ENCODE measurements at places on chromosomes 5 and 9.

- no peak for DNase-seq
These were observed 368.4 kb downstream of the IRX2 start for GRCh38 chr5:2382776-2383697.

DNA sequence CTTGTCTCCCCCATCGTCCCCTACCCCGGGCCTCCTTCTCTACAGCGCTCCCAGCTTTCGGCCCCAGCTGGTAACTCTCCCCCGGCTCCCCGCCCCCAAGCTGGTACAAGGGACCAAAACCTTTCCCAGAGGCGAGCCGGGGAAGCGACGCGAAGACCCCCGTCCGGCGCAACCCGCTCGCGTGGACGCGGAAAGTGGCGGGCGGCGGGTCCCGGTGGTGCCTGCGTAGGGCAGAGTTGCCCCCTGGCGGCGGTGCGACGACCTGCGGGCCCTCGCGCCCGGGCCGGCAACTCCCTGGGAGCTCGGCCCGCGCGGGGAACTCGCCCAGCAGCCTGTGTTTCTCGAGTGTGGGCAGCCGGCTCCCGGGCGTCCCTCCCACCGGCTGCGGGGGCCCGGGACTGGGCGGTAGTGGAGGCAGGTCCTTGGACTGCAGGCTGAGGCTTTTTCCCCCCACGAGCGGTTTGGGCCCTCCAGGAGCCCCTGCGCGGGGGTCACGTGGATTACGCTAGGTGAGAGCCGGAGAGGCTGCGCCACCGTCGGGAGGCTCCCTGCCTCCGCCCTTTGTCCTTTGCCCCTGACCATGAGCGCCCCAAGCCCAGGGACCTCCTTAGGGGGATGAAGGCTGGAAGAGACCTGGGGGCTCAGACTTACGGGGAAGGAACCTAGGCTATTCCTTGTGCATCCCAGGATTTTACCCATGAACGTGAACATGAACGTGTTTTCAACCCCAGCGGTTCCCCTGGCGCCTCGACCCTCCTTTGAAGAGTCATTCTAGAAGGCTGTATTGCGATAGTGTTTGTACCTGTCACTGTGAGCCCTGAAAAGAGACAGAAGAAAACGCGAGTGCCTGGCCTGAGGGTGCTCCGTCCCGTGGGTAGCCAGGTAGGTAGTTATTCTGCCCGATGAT lies 2.9 kb upstream of the FOXD1 start:
- DNase-seq = peak; percentile 44

- no peak for DNase-seq
These were observed 35.6 kb upstream of the HAND1 start for GRCh38 chr5:154513669-154514084.

GRCh38 chr5:172423379-172424110 lies 30.8 kb downstream of the SH3PXD2B start:
- DNase-seq = no peak

- no peak for DNase-seq
These were observed 406.2 kb upstream of the ZNF608 start for GRCh38 chr5:125152461-125153189.

- DNase-seq = no peak
These were observed 130.9 kb downstream of the SNCAIP start for GRCh38 chr5:122442938-122443337.

- no peak for DNase-seq
These were observed 14.8 kb upstream of the SLC30A5 start for GRCh38 chr5:69078921-69079540.

DNA sequence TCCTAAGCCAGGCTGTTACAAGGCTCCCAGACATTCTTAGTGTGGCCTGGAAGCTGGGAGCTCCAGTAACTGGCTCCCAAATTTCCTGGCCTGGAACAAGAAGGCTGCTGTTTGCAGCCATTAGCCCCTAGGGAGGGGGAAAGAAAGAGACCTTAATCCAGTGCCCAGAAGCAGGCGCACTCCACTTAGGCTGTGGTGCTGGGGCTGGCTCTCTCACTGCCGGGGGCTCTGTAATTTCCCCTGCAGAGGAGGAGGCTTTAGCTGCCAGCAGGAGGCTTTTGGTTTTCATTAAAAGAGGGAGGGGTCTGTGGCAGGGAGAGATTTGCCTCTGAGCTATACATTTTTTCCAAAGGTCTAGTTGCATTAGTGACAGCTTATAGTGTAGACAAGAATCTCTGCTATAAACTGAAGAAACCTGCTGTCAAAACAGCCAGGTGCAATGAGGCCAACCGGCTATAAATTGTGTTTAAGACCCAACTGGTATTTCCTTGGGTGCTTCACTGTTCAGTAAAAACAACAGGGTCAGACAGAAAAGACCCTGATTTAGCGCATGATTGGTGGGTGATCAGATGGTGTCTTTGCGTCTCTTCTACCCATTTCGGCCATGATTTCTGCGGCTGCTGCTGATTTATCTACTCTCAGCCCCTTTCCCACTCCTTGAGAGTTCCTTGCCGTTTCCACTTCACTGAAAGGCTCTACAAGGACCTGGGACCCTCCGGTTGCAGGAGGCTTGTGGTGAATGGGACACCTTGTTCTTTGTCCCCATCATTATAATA lies 254.6 kb downstream of the AOPEP start:
- DNase-seq = no peak

GRCh38 chr5:104456122-104456521 lies 893.5 kb upstream of the NUDT12 start:
- no peak for DNase-seq

DNA sequence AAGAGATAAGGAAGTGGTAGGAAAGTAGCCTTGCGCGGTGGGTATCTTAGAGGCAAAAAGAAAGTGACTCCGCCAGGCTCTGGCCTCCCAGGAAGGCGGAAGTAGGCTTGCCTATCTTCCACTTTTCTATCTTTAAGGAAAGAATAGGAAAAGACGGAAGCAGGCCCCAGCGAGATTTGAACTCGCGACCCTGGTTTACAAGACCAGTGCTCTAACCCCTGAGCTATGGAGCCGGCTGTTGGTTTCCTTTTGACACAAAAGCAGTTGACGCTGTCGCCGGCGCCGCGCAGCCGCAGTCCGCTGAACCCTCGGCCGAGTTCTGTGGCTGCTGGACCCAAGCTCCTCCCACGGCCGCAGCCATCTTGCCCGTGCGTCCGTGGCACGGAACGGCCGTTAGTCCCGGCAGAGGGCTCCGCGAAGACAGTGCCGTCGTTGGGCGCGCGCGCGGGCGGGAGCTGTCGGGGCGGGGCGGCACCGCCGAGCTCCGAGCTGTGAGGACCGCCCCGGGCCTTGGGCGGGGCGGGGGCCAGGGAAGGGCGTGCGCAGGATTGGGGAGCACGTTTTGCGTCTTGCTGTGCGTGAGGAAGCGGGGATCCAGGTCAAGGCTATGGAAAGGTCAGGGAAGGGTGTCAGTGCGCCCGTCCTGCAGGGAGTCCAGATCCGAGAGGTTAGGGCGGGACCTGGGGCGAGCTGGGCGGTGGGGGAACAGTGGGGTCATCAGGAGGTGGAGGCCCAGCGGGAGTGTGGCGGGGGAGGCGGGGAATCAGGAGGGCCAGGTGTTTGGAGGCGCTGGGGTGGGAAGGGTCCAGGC lies 13.3 kb downstream of the TRIM7 start:
- DNase-seq = peak; percentile 96

GRCh38 chr5:109921735-109922380 lies 232.1 kb downstream of the MAN2A1 start:
- DNase-seq = no peak

DNA sequence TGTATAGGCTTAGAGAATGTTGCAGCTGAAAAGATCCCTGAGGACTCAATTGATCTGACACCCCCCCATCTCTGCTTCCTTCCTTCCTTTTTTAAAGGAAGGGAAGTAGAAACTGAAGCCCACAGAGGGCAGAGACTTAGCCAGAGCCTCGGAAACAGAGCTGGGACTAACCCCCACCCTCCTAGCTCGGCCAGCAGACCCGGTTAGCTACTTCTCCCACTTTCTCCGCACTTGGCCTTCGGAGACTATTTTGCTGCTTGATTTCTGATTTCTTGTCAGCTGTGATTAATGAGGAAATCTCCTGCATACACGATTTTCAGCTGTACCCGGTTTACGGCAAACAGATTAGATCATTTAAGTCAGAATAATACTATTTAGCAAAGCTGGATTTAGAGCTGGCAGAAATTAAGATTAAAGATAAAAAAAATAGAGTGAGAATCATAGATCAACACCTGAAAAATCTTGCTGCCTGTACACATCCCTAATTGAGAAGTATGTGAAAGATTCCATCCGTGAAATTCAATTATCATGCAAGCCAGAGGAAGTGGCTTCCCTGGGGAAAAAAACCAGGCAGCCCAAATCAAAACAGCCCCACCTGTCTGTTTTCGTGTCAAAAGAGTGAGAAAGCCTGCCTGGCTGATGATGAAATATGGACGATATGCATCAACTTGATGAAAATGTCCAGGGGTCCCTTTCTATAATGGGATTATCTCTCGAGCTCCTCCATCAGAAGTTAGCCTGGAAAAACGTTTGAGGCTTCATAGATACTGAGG lies 159.5 kb upstream of the SHB start:
- no peak for DNase-seq

- no peak for DNase-seq
These were observed 8.1 kb downstream of the HNRNPAB start for GRCh38 chr5:178212241-178213002.

GRCh38 chr9:38359297-38359653 lies 33.2 kb upstream of the ALDH1B1 start:
- no peak for DNase-seq

- no peak for DNase-seq
These were observed 110.0 kb downstream of the SH3GL2 start for GRCh38 chr9:17688834-17689233.

GRCh38 chr9:137025517-137025966 lies 2.5 kb downstream of the ABCA2 start:
- no peak for DNase-seq

GRCh38 chr5:10912435-10912834 lies 151.4 kb upstream of the DAP start:
- no peak for DNase-seq

DNA sequence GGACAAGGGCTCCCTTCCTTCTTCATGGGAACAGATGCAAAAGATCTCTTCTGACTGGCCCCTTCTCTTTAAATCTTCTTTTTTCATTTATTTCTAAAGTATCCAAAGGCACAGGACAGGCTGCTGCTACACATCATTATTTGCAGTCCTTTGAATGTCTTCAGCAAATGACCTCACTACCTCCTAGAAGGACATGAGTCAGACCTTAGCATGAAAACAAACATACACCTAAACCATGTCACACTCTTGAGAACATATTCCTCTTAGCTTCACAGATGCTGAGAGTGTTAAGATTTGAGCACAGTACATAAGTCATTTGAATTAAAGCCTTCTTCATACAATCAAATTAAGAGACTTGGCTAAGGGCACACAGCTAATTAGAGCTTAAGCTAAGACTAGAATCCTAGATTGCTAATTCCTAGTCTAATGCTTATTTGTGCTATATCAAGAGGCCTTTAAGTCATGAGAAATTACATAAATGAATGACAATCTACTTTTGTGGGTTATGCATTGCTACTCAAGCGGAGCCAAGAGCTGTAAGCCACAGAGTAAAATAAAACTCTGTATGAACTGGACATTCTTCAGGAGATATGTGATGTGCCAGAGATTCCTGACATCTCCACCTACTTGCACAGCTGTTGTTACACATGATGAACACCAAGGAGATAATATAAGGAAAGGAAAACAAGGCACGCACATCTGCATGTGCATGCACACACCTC lies 109.1 kb upstream of the PTGER4 start:
- no peak for DNase-seq

DNA sequence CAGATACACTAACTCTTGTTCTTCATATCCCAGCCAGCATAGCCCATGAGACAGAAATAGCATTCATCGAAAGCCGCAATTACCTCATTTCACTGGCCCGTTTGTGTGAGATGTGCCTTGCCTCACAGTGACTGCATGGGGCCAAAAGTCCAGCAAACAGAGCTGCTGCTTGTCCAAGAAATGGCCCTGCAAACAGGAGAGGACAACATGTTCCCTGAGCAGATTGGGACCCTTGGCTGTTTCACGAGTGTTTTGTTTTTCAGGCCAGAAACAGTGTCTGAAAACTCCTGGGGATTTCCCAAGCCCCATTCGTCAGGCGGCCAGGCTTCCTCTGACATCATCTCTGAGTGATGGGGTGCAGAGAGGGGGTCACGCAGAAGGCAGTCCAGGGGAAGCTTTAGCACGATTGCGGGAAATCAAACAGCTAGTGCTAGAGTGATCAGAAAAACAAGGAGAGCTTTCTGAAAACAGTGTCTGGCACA lies 503.6 kb upstream of the PAPPA start:
- no peak for DNase-seq

DNA sequence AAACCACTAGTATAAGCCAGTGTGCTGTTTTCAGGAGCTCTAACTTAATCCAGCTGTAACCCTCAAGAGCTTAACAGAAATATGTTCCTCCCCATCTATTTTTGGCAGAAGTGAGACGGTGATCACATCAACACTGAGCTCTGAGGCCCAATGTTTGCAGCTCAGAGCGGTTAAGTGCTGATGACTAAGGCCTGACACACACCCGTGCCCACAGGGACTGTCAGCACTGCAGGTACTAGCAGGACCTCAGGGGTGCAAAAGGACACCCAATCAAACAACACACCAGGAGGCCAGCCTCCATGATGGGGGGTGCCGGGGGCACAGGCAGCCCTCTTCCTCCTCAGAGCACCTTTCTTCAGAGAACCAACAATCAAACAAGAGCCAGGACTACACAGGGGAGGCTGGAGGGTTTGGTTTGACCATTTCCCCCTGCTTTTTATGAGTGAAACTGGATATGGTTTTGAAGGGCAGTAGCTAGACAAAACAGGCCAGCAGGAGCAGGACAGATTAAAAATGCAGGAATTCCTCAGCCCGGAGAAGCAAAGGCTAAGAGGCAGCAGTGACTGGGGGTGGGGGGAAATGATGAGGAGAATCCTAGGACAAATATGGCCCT lies 61.3 kb downstream of the RAPGEF1 start:
- DNase-seq = peak; percentile 66

- no peak for DNase-seq
These were observed 171.3 kb downstream of the NR2F1-AS1 start for GRCh38 chr5:93409691-93410090.

DNA sequence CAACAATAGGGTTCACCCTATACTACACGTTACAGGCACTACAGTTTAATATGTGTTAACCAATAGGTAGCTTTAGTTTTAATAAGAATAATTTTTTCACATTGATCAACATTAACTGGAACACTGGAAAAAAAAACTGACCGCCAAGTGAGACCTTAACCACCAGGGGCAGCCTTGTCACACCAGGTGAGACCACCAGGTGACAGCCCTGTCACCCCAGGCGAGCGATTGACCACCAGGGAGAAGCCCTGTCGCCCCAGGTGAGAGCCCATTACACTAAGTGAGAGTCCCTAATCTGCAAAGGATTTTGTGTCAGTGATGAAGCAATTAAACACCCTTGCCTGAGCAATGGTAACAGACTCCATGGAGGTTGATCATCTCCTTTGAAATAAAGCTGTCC lies 75.4 kb upstream of the SYK start:
- no peak for DNase-seq

All from activated T-cell treated with anti-CD3 and anti-CD28 coated beads for 4 hours (primary cell).